ENCODE measurements at places on chromosomes 3 and 15. TPM values are rescaled to one million over a fixed set of nuclear protein-coding genes. Genes with fewer than 3 reads are reported as not detected.

GRCh38 chr3:195319060-195319459, 48.1 kb upstream of the XXYLT1 start:
- DNase-seq: no peak

- no peak for DNase-seq
Observed at GRCh38 chr15:81516461-81516860, 142.4 kb upstream of the TMC3 start.

Gene WDR73
- 18.5 TPM for total RNA-seq

- no peak for DNase-seq
Observed at GRCh38 chr3:172181932-172182586, 142.7 kb downstream of the FNDC3B start.

- DNase-seq: no peak
Observed at GRCh38 chr3:140007911-140008869, 73.2 kb downstream of the CLSTN2 start.
